ENCODE measurements at places on chromosomes 2 and 18.

DNA sequence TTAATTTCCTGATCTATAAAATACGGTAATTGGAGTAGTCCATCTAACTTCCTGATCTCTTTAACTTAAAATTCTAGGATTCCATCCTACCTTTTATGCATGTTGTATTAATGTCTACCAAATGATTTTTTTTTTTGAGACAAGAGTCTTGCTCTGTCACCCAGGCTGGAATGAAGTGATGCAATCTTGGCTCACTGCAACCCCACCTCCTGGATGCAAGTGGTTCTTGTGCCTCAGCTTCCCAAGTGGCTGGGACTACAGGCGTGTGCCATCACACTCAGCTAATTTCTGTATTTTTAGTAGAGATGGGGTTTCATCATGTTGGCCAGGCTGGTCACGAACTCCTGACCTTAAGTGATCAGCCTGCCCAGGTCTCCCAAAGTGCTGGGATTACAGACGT lies 47.8 kb downstream of the CFAP36 start:
- no peaks in the 10 kb centered on the region for H3K4me1 ChIP-seq
- H3K27ac ChIP-seq, result no peak overlapping the region
- H3K27me3 ChIP-seq, result no peaks in the 10 kb centered on the region

DNA sequence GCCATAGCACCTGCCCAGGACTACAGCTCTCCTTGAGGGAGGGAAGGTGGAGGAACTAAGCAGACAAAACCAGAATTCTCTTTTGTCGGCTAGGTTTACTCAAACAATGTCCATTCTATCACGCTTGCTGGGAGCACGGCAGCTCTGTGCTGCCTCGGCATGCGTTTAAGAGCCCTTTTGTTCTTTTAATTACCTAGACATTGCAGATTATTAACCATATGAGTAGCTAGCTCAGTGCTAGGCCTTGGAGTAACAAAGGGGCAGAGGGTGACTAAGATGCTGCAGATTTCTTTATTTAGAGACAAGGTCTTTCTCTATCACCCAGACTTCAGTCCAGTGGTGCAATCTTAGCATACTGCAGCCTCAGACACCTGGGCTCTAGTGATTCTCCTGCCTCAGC lies 11.1 kb downstream of the MSGN1 start:
- no peak overlapping the region for H3K27ac ChIP-seq
- H3K27me3 ChIP-seq, result peaks cover 9% of the 10 kb centered on the region
- peaks cover 5% of the 10 kb centered on the region for H3K4me1 ChIP-seq
- DNase-seq, result no peak

- H3K4me1 ChIP-seq, result peaks cover 2% of the 10 kb centered on the region
- DNase-seq, result no peak
- H3K4me3 ChIP-seq, result no peak overlapping the region
- H3K36me3 ChIP-seq, result no peaks in the 10 kb centered on the region
- no peak overlapping the region for H3K27ac ChIP-seq
- H3K27me3 ChIP-seq, result no peaks in the 10 kb centered on the region
Measured at GRCh38 chr2:12890481-12890991, 173.8 kb downstream of the TRIB2 start.

- H3K4me1 ChIP-seq, result no peaks in the 10 kb centered on the region
- no peak for DNase-seq
- H3K36me3 ChIP-seq, result no peaks in the 10 kb centered on the region
- H3K4me3 ChIP-seq, result no peak overlapping the region
Measured at GRCh38 chr2:127646487-127647241, 711 bp downstream of the GPR17 start.

- H3K36me3 ChIP-seq, result no peaks in the 10 kb centered on the region
- no peak for DNase-seq
- H3K4me1 ChIP-seq, result peaks cover 20% of the 10 kb centered on the region
- H3K27me3 ChIP-seq, result no peaks in the 10 kb centered on the region
- H3K27ac ChIP-seq, result no peak overlapping the region
Measured at GRCh38 chr2:32418778-32419177, 62.0 kb downstream of the BIRC6 start.

- H3K4me1 ChIP-seq, result no peaks in the 10 kb centered on the region
- no peak overlapping the region for H3K27ac ChIP-seq
- no peak overlapping the region for H3K4me3 ChIP-seq
- H3K27me3 ChIP-seq, result no peaks in the 10 kb centered on the region
Measured at GRCh38 chr2:3608373-3609278, 13.7 kb downstream of the COLEC11 start.

DNA sequence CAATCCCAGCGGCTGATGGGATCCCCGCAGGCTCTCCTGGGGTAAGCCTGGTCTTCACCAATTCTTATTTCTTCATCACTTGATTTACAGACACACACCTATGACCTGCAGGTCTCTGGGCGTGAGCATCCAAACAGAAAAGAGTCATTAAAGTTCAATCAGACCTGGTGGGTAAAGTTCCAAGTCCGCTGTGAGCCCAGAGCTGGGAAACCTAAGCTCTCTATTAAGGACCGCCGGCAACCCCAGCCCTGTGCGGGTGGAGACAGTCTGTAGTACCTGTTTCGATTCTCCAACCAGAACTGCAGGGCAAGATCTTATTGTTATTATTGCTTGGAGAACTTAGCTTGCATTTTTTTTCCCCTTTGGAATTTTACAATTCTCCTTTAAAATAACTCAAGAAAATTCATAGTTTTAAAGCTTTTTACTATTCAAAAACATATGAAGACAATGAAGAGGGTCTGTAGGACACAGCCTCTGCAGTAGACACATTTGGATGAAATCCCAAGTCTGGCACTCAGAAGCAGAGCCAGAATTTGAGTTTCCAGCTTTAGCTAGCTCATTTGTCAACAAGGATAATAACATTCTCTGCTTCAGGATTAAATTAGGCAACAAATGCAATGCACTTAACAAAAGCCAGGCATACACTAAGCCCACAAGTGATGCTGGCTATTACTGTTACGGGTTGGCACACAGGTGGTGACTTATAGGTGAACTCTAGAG lies 376.4 kb downstream of the INSIG2 start:
- H3K4me3 ChIP-seq, result no peak overlapping the region
- H3K27me3 ChIP-seq, result peaks cover 3% of the 10 kb centered on the region
- no peaks in the 10 kb centered on the region for H3K36me3 ChIP-seq
- H3K4me1 ChIP-seq, result no peaks in the 10 kb centered on the region
- H3K27ac ChIP-seq, result no peak overlapping the region
- DNase-seq, result no peak

DNA sequence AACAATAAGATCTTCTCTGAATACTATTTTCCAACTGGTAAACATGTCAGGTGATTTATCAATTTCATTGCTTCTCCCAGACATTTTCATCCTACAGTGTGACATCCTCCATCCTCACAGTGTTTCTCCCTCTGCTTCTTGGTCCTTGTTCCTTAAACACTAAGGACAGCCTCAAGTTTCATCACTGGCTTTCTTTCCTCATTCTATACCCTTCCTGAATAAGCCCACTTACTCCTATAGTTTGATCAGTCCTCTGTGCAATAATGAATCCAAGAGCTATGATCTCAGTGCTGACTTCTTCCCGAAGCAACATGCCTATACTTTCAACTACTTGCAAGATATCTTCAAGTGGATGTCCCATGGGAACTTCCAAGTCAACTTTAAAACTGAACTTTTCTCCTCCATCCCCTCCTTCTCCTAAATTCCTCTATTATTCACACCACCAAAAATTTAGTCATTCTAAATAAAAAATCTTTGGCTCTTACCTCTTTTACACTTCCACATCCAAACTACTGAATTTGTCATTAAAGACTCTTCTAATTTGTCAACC lies 87.6 kb downstream of the FAM228A start:
- H3K36me3 ChIP-seq, result no peaks in the 10 kb centered on the region
- no peaks in the 10 kb centered on the region for H3K27me3 ChIP-seq
- no peak overlapping the region for H3K27ac ChIP-seq
- H3K4me1 ChIP-seq, result no peaks in the 10 kb centered on the region
- DNase-seq, result no peak
- H3K4me3 ChIP-seq, result no peak overlapping the region

- no peak for DNase-seq
- no peaks in the 10 kb centered on the region for H3K27me3 ChIP-seq
- H3K36me3 ChIP-seq, result no peaks in the 10 kb centered on the region
- H3K27ac ChIP-seq, result no peak overlapping the region
Measured at GRCh38 chr2:180254872-180255271, 247.8 kb upstream of the CWC22 start.

- H3K36me3 ChIP-seq, result no peaks in the 10 kb centered on the region
- no peaks in the 10 kb centered on the region for H3K4me1 ChIP-seq
- no peak overlapping the region for H3K27ac ChIP-seq
- no peak for DNase-seq
- no peaks in the 10 kb centered on the region for H3K27me3 ChIP-seq
Measured at GRCh38 chr2:234533626-234534025, 36.7 kb upstream of the ARL4C start.

DNA sequence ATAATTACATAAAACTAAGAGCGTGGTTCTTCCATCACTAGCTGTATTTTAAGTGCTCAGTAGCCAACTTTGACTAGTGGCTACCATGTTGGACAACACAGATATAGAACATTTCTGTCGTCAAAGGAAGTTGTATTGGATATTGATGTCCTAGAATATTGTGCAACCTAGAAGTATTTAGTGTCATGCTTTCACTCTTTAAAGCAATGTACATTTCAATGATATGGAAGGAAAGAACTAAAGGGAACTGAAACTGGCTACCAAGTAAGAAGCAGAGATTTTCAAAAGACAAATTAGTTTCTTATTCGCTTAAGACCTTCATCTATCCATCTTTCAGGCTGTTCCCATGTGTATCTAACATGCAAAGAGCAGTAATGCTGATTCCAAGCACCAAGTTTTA lies 85.4 kb upstream of the EML6 start:
- peaks cover 62% of the 10 kb centered on the region for H3K4me1 ChIP-seq
- no peaks in the 10 kb centered on the region for H3K36me3 ChIP-seq
- no peaks in the 10 kb centered on the region for H3K27me3 ChIP-seq
- H3K4me3 ChIP-seq, result no peak overlapping the region

- H3K36me3 ChIP-seq, result no peaks in the 10 kb centered on the region
- peak; percentile 64 for DNase-seq
- peak within 1 kb of the TSS; percentile 70 for H3K27ac ChIP-seq
Measured at GRCh38 chr2:238426568-238427434, at the start of gene ASB1. Gene ASB1, plus strand, starts transcription at chr2:238426927. Its CDS starts 144 bp downstream, at chr2:238427071.

- no peak overlapping the region for H3K27ac ChIP-seq
- H3K4me1 ChIP-seq, result no peaks in the 10 kb centered on the region
- H3K4me3 ChIP-seq, result no peak overlapping the region
Measured at GRCh38 chr2:118475622-118476205, 371.7 kb downstream of the EN1 start.

GRCh38 chr2:191851158-191851557 lies 4.3 kb upstream of the CAVIN2 start:
- no peak overlapping the region for H3K27ac ChIP-seq
- DNase-seq, result no peak
- no peaks in the 10 kb centered on the region for H3K36me3 ChIP-seq
- H3K4me1 ChIP-seq, result no peaks in the 10 kb centered on the region
- no peak overlapping the region for H3K4me3 ChIP-seq
- peaks cover 4% of the 10 kb centered on the region for H3K27me3 ChIP-seq

DNA sequence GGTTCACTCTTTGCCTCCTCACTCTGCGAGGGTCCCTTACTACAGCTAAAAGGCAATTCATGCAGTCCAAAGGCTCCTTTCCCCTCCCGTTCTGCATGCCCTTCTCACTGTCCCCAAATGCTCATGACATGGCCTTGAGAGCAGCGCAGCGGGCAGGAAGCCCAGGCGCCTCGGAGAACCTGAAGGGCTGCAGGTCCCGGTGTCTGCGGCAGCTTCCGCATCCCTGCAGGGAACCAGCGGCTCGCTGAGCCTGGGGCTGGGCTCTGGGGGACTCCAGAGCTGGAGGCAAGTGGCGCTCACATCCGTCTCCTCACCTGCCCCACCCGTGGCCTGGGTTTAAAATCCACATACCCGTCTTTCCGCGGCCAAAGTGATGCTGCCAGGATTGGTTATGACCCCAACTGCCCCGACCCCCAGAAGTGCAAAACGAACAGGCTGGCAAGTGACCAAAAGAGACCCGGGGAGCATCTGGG lies 462 bp upstream of the CIDEA start:
- H3K36me3 ChIP-seq, result no peaks in the 10 kb centered on the region
- H3K27ac ChIP-seq, result no peak overlapping the region
- peaks cover 13% of the 10 kb centered on the region for H3K4me1 ChIP-seq
- no peak overlapping the region for H3K4me3 ChIP-seq

DNA sequence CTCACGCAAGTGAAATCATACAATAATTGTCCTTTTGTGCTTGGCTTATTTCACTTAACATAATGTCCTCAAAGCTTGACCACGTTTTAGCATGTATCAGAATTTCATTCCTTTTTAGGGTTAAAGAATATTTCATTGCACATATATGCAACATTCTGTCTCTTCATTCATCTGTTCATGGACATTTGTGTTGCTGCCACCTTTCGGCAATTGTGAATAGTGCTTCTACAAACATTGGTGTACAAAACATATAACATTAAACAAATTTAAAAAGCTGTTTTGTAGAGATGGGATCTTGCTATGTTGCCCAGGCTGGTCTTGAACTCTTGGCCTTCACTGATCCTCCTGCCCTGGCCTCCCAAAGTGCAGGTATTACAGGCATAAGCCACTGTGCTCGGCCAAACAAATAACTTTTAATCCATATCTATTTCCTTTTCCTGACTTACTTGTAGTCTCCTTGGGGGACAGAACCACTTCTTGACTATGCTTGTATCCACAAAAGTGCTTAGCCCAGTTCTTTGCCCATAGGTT lies 209.3 kb downstream of the SLC4A3 start:
- H3K36me3 ChIP-seq, result no peaks in the 10 kb centered on the region
- no peaks in the 10 kb centered on the region for H3K27me3 ChIP-seq
- no peak for DNase-seq

- H3K4me1 ChIP-seq, result no peaks in the 10 kb centered on the region
- DNase-seq, result no peak
- H3K27ac ChIP-seq, result no peak overlapping the region
- H3K4me3 ChIP-seq, result no peak overlapping the region
Measured at GRCh38 chr2:41828052-41828643, 219.7 kb upstream of the PKDCC start.

- no peaks in the 10 kb centered on the region for H3K27me3 ChIP-seq
- no peak for DNase-seq
- peaks cover 20% of the 10 kb centered on the region for H3K4me1 ChIP-seq
- no peak overlapping the region for H3K4me3 ChIP-seq
- no peaks in the 10 kb centered on the region for H3K36me3 ChIP-seq
- peak overlapping the region; percentile 22 for H3K27ac ChIP-seq
Measured at GRCh38 chr2:32422133-32422532, 65.3 kb downstream of the BIRC6 start.

- H3K4me1 ChIP-seq, result no peaks in the 10 kb centered on the region
- H3K27ac ChIP-seq, result no peak overlapping the region
- no peaks in the 10 kb centered on the region for H3K27me3 ChIP-seq
Measured at GRCh38 chr2:106115665-106116064, 78.4 kb downstream of the UXS1 start.

DNA sequence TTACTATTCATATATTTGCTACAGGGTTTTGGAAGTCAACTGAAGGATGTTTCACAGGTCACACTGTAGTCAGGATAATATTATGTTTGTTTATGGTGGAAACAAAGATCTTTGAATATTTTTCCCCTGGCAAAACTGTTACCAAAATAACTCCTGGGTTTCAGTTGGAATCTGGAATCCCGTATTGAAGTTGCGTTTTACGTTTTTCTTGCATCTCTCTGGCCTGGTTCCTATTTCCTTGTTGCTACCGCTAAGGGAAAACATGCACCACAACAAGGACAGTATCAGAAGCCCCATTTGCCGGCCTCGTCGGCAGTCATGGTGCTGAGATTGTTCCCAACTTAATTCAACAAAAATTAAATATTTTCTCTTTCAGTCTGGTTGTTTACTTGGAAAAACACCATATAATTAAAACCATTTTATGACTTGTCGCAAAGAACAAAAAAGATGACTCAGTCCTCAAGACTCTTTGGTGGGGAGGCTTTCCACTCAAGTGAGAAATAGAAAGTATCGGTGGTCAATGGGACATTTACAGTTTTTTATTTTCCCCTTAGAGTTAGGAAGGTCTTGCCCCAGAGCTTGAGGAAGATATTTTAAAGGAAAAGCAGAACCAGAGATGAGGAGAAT lies 42.3 kb downstream of the EN1 start:
- H3K4me3 ChIP-seq, result no peak overlapping the region
- H3K4me1 ChIP-seq, result no peaks in the 10 kb centered on the region
- DNase-seq, result no peak
- peaks cover 13% of the 10 kb centered on the region for H3K27me3 ChIP-seq
- H3K27ac ChIP-seq, result no peak overlapping the region
- H3K36me3 ChIP-seq, result no peaks in the 10 kb centered on the region

Data from adrenal gland (tissue), 19 donors.